Suppressor macrophage treated with lipopolysaccharide for 1 hour (primary cell): ENCODE measurements at places on chromosomes 7 and 10.

DNA sequence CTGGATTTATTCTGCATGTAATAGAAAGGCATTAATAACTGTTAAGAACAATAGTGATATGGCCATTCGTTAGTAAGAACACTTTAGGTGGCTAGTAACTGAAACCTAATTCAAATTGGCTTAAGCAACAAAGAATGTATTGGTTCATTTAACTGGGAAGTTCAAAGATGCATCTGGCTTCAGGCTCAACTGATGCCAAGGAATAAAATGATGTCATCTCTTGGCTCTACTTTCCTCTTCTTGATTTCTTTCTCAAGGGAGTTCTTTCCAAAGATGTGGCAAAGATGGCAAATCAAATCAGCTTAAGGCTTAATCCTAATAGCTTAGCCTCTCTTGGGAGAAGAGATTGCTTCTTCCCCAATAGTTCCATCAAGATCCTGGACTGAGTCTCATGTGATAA is 51.6 kb downstream of the PIK3CG start:
- DNase-seq, result no peak

GRCh38 chr10:52318136-52318701 is 4.1 kb downstream of the DKK1 start:
- DNase-seq, result no peak

DNA sequence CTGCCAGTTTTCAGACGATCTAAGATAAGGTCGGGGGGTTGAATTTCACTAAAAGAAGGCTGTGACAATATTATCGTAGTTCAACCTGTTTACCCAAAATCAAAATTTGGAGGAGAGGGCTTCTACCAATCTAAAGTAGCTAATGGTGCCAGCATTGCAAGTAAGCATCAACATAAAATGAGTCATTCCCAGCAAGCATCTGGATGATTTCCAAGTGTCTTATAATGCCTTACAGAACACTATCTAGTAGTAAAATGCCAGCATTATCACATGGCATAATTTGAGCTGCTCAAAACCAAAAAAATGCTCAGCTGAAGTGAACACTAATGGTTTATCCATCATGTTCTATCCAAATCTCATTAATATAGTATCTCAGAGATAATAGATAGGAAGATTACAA is 1193.9 kb downstream of the DNAJB9 start:
- no peak for DNase-seq

DNA sequence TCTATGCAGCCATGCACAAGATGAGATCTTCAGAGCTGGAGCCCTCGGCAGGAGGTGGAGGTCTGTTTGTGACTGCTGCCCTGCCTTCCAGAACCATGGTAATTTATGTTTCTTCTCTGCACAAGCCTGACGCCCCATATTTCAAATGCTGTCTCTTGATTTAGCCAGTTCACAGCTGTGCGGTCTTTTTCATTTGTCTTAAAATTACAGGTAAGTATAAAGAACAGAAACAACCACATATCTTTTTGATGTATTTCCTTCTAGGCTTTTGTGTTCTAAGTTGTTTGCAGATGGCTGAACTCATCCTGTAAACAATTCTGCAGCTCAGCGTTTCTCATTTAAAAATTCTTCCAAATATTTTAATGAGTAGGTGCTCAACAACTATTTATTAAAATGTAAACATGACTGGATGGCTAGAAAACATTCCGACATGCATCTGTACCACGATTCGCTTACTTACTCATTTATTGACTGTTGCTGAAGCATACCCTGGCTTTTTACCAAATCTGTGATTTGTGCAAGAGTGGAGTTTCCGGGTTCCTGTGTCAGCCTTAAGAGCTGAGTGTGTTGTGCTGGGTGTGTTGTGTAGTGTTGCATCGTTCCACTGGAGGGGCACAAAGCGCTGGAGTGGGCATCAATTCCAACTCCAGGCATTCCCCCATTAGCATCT is 58.9 kb downstream of the PIP4K2A start:
- peak; percentile 85 for DNase-seq

GRCh38 chr7:55177068-55177530 is 158.3 kb downstream of the EGFR start:
- no peak for DNase-seq

DNA sequence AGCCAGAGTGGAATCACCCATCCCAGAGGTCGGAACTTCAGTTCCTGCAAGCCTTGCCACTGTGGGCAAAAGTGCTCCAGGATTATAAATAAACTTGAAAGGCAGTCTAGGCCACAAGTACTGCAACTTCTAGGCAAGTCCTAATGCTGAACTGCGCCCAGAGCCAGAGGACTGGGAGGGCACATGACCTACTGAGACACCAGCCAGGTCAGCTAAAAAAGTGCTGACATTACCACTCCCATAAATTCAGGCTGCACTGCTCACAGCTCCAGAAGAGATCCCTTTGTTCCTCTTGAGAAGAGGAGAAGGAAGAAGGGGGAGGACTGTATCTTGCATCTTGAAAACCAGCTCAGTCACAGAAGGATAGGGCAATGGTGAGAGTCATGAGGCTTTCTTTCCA is 1084.1 kb upstream of the PHF14 start:
- DNase-seq, result no peak

DNA sequence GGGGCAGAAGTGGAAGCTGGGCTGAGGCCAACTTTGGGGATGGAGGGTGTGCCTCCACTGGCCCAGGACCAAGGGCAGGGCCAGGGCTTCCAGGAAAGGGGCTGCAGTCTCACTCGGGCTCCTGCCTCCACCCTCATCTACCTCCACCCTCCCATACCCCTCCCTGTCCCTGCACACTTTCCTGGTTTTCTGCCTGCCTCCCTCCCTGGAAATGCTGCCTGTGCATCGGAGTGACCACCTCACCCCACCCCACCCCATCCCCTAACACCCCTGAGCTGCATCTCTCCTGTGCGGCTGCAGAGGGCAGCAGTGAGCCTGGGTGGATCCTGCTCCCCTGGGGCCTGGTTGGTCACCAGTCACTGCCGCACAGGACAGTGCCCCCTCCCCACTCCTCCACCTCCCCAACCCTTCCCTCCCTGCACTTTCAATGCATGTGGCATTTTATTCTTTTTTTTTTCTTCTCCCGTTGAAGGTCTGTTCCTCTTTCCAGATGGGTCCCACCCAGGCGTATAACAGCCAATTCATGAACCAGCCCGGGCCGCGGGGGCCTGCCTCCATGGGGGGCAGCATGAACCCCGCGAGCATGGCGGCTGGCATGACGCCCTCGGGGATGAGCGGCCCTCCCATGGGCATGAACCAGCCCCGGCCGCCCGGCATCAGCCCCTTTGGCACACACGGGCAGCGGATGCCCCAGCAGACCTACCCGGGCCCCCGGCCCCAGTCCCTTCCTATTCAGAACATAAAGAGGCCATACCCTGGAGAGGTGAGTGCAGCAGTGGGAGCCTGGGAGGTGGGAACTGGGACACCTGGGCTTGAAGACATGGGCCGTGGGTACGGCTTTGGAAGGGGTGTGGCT is 54.1 kb upstream of the PPIF start:
- DNase-seq, result peak; percentile 44

- peak; percentile 80 for DNase-seq
Observed at GRCh38 chr7:135980665-135981180, 3.6 kb upstream of the MTPN start.

- DNase-seq, result no peak
Observed at GRCh38 chr7:64755865-64756264, 38.4 kb upstream of the ZNF138 start.

DNA sequence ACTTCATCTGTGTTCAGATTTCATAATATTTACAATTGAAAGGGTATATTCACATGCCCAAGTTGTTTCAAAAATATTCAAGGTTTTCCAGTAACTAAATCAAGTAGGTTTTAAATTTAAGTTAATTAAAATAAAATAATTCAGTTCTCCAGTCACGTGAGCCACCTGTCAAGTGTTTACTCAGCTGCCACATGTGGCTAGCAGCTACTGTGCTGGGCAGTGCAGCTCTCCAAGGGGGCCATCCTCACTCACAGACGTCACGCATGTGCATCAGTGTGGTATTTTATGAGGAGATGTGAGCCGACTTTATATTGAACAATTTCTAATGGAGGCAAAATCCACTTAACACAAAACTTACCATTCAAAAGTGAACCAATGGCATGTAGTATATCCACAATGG is 69.7 kb upstream of the CAMK2B start:
- no peak for DNase-seq

GRCh38 chr7:55887821-55888247 is 578 bp downstream of the ZNF713 start:
- DNase-seq, result no peak

DNA sequence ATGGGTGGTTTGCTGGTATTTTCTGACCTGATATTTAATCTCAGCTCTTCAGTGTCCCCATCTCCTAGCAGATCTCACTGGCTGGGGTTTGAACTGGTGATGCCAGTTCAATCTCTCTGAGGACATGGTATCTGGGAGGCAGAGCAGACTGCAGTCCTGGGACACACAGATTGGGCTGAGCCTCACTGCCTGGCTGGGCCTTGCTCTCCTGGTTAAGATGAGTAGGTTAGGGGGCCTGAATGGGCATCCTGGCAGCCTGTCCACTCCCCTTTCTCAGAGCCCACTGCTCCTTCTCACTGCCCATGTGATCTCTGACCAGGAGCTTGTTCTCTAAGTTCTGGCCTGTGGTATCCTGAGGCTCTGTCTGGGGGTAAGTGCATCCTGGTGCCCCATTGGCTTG is 363.4 kb downstream of the GLRX3 start:
- no peak for DNase-seq

DNA sequence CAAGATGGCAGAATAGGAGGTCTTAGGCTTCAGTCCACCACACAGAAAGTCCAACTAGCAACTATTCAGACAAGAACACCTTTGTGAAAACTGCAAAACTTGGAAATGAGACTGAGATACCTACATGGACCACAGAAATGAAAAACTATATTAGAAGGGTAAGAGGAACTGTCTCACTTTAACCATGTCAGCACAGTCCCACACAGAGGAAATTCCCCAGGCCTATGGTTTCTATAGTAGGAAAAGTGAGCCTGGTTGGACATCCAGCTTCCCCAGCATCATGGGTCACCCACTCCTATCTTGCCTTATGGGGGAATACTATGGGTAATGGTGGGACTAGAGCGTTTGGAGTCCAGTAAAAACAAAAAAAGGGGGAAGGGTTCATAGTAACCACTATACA is 38.8 kb upstream of the CDK6 start:
- DNase-seq, result peak; percentile 41

- no peak for DNase-seq
Observed at GRCh38 chr10:8428654-8429053, 374.2 kb downstream of the GATA3 start.

GRCh38 chr10:25175527-25176420 is 973 bp downstream of the GPR158 start:
- DNase-seq, result no peak

DNA sequence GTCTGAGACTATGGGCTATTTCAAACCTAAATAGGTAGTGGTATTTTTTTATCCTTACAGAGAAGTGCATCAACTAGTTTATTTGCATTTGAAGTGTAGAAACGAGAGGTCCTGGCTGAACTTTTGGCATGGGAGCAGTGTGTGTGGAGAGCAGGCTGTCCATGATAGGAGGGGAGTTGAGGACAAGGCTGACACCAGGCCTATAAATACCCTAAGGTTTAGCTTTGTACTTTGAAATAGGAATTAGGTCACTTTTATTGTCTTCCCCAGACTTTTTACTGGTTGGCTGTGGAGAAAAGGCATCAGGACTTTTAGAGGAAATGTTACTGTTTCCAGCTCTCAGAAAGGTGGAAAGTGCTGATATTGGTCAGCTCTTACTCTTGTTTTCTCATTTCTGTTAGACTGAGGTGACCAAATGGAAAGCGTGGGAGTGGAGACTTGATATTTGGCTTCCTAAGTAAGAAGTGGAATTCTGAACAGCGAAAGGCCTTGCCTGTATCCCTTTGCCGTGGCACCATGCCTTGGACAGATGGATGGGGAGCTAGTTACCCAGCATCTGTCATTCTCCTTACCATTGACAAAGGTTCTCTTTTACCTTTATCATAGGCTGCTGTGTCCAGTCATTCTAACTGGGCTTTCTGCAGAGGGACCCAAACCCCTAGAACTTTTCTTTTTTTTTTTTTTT is 46.0 kb downstream of the GBF1 start:
- no peak for DNase-seq

DNA sequence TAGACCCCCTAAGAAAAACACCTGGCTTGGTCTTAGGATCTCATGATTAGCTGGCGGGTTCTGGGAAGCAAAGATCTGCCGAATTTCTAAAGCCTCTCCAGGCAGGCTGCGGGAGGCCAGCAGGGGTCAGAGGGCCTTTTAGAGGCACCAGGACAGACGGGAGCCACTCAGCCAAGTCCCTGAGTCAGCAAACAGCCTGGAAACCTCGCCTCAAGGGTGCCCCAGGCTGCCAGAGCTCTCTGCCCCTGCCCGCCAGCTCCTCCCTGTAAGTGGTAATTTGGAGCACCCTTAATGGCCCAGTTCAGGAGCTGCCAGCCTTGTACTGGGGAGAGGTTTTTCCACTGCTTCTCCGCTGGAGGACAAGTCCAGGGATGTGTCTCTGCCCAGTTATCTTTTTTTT is 88.7 kb downstream of the HIP1 start:
- DNase-seq, result no peak

GRCh38 chr7:136134503-136134902 is 157.3 kb upstream of the MTPN start:
- no peak for DNase-seq

DNA sequence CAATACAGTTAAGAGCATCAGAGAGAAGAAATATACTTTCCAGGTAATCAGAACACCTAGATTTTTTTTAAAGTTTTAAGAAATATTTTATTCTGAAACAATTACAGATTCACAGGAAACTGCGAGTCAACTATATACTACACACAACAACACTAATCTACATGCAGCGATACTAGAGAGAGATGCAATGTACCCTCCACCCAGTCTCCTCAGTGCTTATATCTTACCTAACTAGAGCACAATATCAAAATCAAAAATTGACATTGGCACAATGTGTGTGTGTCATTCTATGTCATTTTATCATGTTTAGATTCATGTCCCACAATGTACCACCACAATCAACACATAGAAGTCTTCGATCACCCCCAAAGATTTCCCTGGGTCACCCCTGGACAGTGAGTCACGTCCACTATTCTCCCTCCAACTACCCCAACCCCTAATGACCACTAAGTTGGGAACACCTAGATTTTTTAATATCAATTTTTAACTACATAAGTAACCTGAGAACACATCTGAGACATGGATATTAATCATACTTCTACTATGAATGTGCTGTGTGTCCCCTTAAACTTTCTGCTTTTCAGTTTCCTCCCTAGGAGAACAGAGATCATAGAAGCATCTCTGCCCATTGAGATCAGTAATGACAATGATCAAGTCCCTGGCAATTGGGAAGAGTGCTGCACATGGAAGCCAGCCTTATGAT is 86.5 kb downstream of the GSAP start:
- no peak for DNase-seq

- no peak for DNase-seq
Observed at GRCh38 chr10:123674741-123675140, 8.6 kb downstream of the GPR26 start.

GRCh38 chr7:157526913-157527634 is 190.3 kb downstream of the DNAJB6 start:
- no peak for DNase-seq
